H9 (cell line): ENCODE measurements at places on chromosomes 3 and 15. TPM values are rescaled to one million over a fixed set of nuclear protein-coding genes. Genes with fewer than 3 reads are reported as not detected.

DNA sequence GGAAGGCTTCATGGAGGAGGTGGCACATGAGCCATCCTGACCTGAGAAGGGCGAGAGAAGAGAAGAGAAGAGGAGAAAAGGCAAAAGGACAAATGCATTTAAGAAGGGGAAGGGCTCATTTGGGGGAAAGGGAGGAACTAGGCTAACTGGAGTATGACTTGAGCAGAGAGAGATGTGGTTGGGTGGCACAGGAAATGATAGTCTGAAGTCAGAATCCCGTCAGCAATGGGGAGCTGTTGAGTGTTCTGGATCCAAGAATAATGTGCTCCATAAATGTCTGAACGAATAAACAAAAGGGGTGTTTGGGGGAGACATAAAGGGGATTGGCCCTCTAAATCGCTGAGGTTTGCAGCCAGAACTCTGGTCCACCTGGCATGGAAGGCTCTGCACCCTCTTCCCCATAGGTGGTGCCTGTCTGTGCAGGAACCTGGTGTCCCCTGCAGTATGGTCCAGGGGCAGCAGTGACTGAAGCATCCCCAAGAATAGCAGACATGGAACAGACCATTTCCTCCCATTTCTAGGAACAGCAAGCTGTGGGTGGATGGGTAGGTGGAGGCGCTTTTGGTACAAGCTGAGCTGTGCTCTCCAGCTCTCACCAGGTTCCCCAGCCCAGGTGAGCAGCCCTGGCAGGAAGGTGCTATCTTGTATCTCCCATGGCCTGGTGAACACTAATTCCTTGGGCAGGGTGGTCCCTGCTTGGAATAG, 15.2 kb downstream of the CORO2B start:
- DNase-seq = no peak
- no peak overlapping the region; the same call in 2 of the 3 replicates for H3K4me3 ChIP-seq
- H3K36me3 ChIP-seq = no peaks in the 10 kb centered on the region
- H3K27me3 ChIP-seq = no peaks in the 10 kb centered on the region
- H3K27ac ChIP-seq = no peak overlapping the region

DNA sequence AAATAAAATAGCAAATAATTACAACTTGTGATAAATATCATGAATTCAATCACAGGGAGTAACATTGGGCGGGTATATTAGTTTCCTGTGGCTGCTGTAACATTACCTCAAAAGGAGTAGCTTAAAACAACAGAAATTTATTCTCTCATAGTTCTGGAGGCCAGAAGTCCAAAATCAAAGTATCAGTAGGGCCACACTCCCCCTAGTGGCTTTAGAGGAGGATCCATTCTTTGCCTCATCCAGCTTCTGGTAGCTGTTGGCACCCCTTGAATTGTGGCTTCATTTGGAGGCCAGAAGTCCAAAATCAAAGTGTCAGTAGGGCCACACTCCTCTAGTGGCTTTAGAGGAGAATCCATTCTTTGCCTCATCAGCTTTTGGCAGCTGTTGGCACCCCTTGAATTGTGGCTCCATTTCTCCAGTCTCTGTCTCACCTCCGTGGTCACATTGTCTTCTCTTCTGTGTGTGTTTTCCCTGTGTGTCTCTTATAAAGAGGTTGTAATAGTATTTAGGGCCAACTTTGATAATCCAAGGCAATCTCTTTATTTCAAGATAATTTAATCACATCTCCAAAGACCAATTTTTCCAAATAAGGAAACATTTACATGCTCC, 3.1 kb upstream of the CFAP20DC start:
- no peak overlapping the region for H3K4me3 ChIP-seq
- no peaks in the 10 kb centered on the region for H3K27me3 ChIP-seq
- DNase-seq = peak; percentile 38
- H3K27ac ChIP-seq = no peak overlapping the region
- no peaks in the 10 kb centered on the region for H3K36me3 ChIP-seq
- H3K4me1 ChIP-seq = no peaks in the 10 kb centered on the region

GUCA1C gene
- total RNA-seq = not detected in 2 replicates

CKMT1A gene
- 35.5 and 38.4 TPM in 2 replicates for total RNA-seq

UBAP1L gene
- 2.6 and 3.0 TPM in 2 replicates for total RNA-seq

ADGRG7 gene
- total RNA-seq = not detected in 2 replicates

DCP1A gene
- total RNA-seq = 17.2 and 17.8 TPM in 2 replicates
